SK-N-SH (cell line): ENCODE measurements at places on chromosomes 3 and 15. TPM values are rescaled to one million over a fixed set of nuclear protein-coding genes. Genes with fewer than 3 reads are reported as not detected.

APOD gene
- 0.05 TPM in 1 of 2 replicates, not detected in the other for polyA plus RNA-seq

DNA sequence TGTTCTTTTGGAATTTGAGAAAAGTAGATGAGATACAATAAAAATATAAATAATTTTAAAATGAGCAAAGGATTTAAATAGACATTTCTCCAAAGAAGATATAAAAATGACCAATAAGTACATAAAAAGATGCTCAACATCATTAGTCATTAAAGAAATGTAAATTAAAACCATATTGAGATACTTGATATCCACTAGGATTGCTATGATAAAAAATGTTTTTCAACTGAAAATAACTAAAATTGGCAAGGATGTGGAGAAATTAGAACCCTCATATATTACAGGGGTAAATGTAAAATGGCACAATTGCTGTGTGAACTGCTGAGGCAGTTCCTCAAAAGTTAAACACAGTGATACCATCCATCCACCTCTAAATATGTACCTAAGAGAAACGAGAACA is 38.8 kb downstream of the LRRFIP2 start:
- no peak for DNase-seq

- peak; percentile 68 for DNase-seq
These were observed 85.9 kb upstream of the ABHD2 start for GRCh38 chr15:89002281-89002761.

GRCh38 chr15:81475471-81475870 is 101.5 kb upstream of the TMC3 start:
- no peak for DNase-seq

DNA sequence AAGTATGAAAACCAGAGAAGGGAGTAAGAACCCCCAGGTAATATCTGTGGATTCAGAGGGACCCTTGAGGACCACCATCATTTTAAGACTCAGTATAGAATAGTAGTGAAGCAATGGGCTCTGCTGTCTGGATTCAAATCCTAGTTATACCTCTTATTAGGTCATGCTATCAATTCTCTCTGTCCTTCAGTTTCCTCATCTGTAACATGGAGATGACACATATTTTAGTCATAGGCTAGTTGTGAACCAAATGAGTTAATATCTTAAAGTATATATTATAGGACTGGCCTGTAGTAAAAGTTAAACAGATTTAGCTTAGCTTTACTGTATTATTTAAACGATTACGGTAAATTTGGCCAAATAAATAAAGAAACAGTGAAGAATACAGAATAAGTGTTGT is 177.3 kb upstream of the GOLIM4 start:
- DNase-seq, result no peak

DNA sequence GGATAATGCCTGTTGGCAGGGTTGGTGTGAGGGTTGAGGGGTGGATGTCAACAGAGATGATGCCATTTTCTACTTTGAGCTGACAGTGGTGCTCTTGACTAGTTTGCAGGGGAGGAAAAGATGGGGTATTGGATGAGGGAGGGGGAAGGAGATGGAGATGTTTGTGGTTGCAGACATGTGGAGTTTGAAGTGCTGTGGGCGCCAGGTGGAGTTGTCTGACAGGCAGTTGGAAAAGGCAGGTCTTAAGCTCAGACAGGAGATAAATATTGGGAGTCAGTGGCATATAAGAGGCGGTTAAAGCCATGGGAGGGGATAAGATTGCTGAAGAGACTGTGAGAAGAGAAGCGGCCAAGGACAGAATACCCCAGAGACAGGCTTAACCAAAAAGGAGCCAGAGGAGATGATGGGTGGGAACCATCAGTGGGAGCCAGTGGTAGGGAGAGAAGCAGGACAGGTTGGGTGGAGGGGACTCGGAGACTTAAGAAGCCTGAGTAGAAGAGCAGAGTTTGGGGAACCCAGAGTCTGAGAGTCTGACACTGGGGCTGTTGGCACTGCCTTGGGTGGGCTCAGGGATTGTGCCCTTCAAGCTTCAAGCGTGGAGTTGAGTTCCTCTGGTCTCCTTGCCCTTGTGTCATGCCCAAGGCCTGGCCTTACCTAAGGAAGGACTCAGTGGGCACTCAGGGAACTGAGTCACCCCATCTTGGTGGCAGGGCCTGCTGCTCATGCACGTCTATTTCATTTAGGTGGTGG is 13.9 kb downstream of the COPG1 start:
- no peak for DNase-seq
